Pancreas (tissue), 10 donors: ENCODE measurements at places on chromosomes 2 and 18. TPM values are rescaled to one million over a fixed set of nuclear protein-coding genes. Genes with fewer than 3 reads are reported as not detected.

The ACTG2 gene
- total RNA-seq = 2.1 TPM

The BBS5 gene
- 4.3 TPM for total RNA-seq

The HAAO gene
- total RNA-seq = 15.8 TPM

The COL5A2 gene
- total RNA-seq = 1.9 TPM

The GPN1 gene
- total RNA-seq = 17.0 TPM

- DNase-seq = no peak
Observed at GRCh38 chr18:62828852-62829251, 113.5 kb downstream of the PHLPP1 start.

- no peak for DNase-seq
Observed at GRCh38 chr2:16320716-16321115, 344.9 kb downstream of the CYRIA start.

GRCh38 chr2:98465456-98466226 lies 21.0 kb downstream of the INPP4A start:
- peak; percentile 65 for DNase-seq

GRCh38 chr2:135745545-135745944 lies 3.9 kb downstream of the UBXN4 start:
- DNase-seq = no peak

DNA sequence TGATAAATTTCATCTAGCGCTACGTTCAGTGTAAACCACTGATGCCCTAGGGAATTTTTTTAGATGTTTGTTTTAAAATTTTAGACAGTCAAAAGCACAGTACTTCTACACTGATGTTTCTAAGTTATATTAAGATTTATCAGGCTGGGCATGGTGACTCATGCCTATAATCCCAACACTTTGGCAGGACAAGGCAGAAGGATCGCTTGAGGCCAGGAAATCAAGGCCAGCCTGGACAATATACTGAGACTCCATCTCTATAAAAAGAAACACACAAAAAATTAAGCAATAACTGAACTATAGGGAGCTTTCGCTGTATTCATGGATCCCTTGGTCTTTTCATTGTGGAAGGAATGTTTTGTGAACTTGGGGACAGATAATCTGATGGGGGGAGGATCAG lies 50.6 kb upstream of the MAPRE2 start:
- DNase-seq = no peak

DNA sequence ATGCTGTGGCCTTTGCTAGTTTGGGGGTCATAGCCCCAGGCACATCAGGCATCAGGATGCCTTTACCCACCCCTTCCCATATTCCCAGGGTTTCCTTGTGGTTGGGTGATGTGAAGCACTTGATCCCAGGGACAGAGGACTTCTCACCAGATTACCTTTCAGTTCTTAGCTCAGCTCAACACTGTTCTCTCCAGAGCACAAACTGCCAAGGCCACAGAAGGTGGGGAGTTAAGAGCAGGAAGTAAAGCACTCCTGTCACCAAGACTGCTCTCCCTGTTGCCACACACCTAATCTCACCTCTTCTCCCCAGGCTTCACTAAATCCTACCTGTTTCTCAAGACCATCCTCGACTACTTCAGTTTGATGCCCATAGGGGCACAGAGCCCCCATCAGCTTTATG lies 25.9 kb downstream of the FHOD3 start:
- no peak for DNase-seq

GRCh38 chr18:57906852-57907251 lies 103.7 kb upstream of the ATP8B1 start:
- no peak for DNase-seq

- DNase-seq = no peak
Observed at GRCh38 chr2:8598295-8599165, 83.3 kb upstream of the ID2 start.
